NCI-H1092 (cell line): ENCODE measurements at places on chromosomes 7 and 10.

- DNase-seq: peak; percentile 53
Measured at GRCh38 chr10:101272229-101272868, 43.1 kb upstream of the LBX1 start.

DNA sequence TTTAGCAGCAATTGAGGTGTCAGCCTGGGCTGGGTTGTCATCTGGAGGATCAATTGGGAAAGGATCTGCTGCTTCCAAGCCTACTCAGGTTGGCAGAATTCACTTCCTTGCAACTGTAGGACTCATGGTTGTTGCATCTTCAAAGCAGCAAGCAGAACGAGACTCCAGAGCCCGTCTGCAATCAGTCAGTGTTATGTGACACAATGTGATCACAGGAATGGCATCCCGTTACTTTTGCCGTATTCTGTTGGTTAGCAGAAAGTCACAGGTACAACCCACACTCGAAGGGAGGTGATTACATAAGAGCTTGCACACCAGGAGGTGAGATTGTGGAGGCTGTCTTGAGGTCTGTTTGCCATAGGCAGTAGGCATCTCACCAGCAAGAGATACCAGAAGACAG lies 15.4 kb upstream of the LYZL1 start:
- DNase-seq: no peak

DNA sequence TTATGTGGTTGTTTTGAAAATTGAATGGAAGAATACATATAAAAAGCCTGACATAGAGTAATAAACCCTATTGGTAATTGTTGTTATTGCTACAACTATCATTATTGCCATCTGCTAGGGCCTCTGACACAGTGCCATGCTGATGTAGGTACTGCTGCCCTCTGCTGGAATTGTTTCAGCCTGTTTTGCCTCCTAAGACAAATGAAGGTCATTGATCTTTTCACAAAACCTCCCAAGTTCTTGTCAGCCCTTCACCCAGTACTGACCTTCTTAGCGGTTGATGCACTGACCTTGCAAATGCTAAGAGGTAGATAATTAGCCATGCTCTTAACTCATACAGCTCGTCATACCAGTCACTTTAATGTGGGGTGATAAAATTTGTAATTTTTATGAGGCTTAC lies 975.2 kb downstream of the SORCS1 start:
- DNase-seq: no peak

DNA sequence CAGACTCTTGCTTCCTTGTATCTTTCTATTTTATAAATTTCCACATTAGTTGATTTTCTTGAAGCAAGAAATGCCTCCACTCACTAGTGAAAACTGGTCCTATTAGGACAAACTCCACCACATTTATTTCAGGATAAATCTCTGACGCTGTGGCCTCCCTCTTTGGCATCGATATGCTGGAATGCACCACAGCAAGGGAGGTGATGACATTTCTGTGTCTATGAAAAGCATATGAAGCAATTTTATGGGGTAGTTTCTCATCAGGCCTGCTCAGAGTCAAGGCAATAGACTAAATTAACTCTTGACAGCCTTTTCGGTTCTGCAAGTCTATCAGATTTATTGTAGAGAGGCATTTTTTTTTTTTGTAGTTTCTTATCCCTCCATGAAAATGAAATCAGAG lies 304.4 kb downstream of the ZEB1 start:
- DNase-seq: no peak

DNA sequence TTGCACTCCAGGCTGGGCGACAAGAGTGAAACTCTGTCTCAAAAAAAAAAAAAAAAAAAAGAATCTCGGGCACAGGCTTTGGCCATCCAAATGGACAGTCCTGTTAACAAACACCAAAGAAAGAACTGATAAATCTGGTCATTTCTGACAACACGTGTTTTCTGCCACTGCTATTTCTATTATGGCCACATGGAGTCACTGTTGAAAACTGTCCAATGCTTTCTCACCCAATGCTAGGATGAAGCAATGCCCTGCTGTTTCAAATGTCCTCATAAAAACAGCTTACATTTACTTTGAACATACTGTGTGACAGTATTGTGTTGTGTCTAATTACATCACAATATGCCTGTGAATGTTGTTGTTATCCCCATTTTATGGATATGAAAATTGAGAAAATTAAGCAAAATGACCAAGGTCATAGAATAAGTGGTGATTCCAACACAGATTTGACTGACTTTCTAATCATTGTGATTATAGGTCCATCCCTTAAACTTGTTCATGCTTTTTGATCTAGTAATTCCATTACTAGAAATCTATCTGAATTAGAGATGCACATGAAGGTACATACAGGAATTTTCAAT lies 19.9 kb upstream of the MAP3K8 start:
- DNase-seq: no peak

GRCh38 chr7:29139796-29140195 lies 6.5 kb downstream of the CPVL start:
- no peak for DNase-seq

DNA sequence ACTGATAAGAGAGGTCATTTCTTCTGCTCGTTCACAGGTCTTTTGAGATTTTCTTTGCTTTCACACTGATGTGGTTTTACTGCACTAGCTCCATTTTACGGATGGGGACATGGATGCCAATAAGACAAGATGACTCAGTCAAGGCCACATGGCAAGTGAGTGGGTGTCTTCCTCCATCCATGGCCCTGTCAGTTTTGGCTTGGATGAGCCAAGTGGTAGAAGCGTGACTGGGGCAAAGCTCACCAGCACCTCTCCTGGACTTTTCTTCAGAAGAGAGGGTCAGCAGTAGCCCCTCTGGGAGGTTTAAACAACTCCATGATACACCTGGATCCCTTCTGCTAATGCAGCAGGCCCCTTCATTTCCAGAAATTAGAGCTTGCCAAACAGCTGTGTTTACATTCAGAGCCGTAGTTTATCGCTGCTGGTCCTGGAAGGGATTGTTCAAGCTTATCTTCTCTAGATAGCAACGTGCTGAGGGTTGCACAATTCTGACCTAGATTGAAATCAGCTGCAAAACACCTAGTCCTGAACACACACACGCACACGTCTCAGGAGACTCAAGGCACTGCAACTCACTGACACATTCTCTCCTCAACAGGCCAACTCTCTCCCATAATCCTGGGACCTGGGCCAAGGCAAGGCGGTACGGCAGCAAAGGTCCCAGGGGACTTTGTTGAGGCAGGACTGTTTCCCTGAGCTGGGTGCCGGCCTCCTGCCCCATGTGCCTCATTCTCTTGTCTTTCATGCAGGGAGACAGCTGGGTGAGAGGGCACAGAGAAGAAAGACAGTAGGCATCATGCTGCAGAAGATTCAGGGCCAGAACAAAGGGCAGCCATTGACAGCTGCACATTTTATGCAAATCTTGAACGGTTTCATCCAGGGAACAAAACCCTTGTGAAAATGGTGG lies 14.2 kb upstream of the PDCD4 start:
- peak; percentile 90 for DNase-seq

- DNase-seq: no peak
Measured at GRCh38 chr7:155843426-155844018, 31.3 kb upstream of the SHH start.

DNA sequence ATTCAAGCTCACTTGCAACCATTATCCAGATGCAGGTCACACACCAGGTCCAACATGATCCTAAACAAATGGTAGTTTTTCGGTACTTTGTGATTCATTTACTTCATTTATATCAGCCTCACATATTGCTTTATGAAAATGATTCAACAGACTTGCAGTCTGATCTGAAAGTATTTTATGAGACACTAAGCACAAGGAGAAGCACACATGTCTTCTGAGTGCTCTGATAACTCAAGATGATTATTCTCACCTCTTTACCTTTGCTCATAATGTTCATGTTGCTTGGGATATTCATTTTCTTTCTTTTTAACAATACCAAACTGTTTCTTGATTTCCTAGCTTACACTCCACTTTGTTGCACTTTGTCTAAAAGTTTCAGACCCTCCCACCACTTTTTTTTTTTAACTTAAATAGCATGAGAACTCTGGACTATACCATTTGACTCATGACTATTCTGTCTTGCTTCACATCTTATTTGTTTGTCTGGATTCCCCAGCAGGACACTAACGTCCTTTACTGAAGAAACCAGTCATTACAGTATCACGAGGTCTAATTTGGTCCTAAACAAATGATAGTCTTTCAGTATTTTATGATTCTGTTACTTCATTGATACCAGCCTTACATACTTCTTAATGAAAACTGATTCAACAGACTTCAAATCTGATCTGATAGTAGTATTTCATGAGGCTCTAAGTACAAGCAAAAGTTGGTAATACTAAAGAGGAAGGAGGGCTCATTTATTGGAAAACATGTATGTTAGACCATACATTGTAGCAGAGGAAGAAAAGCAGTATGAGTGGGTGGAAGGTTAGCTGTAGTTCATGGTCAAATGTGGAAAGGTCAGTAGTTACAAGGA lies 171.8 kb upstream of the AHR start:
- no peak for DNase-seq

DNA sequence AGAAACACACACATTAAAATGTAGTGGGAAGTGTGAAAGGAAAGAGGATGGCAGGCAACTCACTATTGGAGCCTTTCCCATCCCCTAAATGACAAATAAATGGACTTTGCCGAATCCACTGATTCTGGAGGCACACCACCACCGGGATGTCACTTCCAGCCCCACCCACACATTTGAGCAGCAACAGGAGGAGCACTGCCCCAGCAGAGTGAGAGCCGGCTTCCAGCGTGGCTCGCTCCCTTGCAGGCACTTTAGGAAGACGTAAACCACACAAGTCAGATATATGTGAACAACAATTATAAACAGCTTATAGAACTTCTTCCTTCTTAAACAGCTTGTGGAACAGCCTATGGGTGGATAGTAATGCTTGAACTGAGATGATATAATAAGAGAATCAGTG lies 191.0 kb downstream of the DGKI start:
- DNase-seq: no peak

GRCh38 chr7:9201928-9202327 lies 768.5 kb downstream of the NXPH1 start:
- no peak for DNase-seq

GRCh38 chr10:50574305-50574704 lies 49.5 kb downstream of the SGMS1 start:
- no peak for DNase-seq

DNA sequence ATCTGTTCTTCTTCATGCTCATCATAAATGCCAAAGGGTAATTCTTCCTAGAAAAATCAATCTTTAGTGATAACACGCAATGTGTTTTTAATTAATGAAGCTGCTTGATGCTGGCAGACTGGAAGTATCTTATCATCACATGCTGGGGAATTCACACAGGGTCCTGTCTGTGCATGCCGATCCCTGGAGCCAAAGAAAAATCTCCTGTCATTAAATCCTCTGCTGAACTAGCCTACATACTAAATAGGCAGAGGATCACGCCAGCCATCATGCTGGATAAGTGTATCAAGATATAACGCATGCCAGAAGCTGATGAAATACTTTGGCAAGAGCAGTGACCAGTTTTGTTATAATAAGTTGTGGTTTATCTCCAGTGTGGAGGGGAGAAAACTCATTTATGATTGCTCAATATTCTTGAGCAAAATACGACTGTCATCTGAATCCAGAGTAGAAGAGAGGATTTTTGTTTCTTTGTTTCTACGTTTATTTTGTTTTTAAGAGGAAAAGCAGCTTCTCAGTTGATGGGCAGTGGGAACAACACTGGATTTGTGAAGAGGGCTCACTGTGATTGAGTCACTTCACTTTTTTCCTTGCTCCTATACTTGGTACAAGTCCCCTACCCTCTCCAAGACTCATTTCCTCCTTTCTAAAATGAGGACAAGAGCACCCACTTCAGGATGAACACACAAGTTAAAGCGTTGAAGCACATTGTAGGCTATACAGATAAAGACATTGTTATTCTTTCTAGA lies 649.1 kb downstream of the TNS3 start:
- no peak for DNase-seq

DNA sequence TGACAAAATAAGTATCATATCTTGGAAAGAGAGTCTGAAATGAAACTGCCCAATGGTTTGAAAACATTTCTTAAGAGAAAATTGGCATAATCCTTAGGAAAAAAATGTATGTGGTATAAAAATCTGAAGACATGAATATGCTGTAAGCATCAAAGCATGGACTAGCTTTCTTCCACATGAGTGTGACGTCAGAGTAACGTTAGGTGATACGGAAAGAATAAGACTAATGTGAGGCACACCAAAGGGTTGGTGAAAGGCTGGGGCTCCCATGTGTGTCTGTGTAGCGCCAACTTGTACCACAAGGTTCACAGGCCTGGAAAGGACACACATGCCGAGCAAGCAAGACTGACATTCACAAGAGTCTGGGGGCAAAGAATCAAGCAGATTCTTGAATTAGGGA lies 238.1 kb upstream of the GLI3 start:
- DNase-seq: no peak

- DNase-seq: no peak
Measured at GRCh38 chr7:140604760-140605159, 35.9 kb downstream of the DENND2A start.

- DNase-seq: no peak
Measured at GRCh38 chr10:18822156-18822555, 162.9 kb downstream of the ARL5B start.

- no peak for DNase-seq
Measured at GRCh38 chr7:96344236-96344635, 22.3 kb upstream of the SLC25A13 start.

- DNase-seq: no peak
Measured at GRCh38 chr10:44926751-44927351, 15.7 kb downstream of the TMEM72 start.

- no peak for DNase-seq
Measured at GRCh38 chr7:23960361-23960760, 250.3 kb downstream of the STK31 start.

GRCh38 chr7:98681511-98681910 lies 64.4 kb downstream of the NPTX2 start:
- DNase-seq: peak; percentile 22

GRCh38 chr10:47264797-47265281 lies 35.2 kb upstream of the GDF10 start:
- DNase-seq: no peak

- DNase-seq: no peak
Measured at GRCh38 chr7:86937363-86937878, 122.0 kb downstream of the ELAPOR2 start.

DNA sequence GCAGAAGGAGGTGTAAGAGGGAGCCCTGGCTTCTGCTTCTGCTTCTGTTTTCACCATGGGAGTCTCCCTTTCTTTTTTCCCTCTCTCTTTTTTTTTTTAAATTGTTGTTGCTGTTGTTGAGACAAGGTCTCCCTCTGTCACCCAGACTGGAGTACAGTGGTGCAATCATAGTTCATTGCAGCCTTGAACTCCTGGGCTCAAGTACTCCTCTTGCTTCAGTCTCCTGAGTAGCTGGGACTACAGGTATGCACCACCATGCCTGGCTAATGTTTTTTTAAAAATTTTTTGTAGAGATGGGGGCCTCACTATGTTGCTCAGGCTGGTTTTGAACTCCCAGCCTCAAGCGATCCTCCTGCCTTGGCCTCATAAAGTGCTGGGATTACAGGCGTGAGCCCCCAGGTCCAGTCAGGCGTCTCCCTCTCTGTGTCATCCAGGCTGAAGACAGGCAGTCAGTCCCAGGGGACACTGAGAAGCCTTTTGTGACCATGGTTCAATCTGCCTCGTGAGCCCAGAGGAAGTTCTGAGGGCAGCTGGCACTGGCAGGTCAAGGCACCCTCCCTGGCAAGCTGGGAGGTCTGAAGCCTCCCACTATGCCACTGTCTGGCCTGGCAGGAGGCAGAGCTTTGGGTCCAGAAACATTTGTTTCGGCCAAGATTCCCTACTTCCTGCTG lies 33.6 kb upstream of the NPFFR1 start:
- no peak for DNase-seq
